ENCODE measurements at places on chromosomes 6 and 20.

DNA sequence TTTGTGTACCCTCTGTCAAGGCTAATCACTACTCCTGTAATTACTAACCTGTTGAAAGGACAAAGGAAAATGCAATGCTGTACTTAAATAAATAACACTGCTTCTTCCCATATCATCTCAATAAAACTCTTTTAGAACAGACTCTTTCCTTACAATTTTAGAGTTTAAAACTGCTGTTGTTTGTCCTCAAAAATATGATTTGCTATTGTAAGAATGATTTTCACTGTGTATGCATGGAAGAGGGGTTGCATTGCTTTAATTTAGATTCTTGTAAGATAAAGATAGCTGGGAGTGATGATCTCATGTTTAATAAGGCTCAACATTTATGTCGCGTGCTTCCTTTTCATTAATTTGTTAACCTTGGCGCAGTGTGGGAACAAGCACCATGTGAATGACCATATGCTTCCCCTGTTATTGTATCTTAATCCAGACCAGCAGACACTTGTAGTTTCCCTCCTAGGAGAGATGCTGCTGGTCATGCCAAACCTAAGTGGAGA is 89.8 kb upstream of the ATXN1 start:
- DNase-seq: no peak

GRCh38 chr6:163916315-163917081 is 502.0 kb downstream of the QKI start:
- peak; percentile 72 for DNase-seq

DNA sequence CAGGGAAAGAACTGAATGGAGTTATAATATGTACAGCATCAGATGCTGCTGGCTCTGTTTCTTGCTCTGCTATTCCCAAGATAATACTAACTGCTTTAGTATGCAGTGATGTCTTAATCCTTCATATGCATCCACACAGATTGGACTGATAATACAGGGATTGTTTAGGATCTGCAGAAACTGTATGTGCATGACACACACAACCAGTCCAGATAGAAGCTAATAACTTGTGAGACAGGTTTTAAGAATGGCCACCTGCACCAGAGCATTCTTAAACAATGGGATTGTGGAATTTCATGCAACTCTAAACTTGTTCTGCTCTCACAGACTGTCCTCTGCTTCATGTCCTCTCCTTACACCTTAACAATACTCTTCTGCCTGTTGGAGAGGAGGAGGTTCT is 90.9 kb downstream of the SPTLC3 start:
- DNase-seq: no peak

GRCh38 chr6:11722220-11722619 is 56.4 kb downstream of the ADTRP start:
- no peak for DNase-seq

DNA sequence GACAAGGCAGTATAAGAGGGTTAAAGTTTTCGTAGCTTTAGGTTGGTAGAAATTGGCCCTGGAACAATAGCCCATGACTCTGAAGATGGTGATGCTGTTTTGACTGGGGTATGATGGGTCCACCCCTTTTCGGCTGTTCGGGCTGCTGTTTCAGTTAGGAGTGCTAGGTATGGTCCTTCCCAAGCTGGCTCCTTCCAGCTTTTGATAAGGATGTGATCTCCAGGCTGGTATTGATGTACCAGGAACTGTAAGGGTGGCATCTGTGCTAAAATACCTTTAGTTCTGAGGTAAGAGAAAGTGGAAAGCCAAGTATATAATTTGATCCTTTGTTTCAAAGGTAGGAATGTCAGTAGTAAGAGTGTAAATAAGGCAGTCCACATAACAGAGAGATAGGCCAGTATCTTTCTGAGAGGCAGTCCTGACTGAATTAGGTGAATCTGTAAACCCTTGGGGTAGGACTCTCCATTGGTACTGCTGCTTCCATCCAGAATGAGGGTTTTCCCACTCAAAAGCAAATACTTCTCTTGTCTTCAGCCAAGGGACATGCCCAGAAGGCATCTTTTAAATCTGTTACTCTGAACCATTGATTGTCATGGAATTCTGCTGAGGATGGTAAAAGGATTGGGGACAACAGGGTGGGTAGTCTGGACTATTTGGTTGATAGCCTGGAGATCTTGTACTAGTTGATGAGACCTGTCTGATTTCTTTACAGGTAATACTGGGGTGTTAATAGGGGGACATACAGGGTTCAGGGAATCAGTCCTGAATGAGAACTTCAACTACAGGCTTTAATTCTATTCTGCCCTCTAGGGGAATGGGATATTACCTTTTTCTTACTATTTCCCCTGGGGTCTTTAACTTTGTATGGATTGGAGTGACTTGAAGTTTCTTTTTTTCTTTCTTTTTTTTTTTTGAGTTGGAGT is 6.1 kb upstream of the ZNFX1 start:
- no peak for DNase-seq

DNA sequence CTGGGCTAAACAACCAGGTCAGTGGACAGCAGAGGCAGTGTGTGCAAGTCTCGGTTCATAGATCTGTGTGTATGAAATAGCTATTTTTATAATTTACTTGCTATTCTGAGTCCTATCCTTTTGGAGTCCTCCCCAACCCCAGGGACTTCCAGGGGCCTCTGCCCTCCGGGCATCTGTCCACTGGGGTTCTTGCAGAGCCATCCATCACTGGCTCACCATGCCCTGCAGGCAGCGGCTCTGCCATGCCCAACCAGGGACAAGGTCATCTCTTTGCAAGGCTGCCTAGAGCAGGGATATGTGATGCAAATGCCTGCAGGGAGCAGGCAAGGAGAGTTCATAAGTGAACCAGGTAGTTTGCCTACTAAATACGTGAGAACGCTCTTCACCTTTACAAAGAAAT is 10.5 kb upstream of the BEND3 start:
- no peak for DNase-seq

DNA sequence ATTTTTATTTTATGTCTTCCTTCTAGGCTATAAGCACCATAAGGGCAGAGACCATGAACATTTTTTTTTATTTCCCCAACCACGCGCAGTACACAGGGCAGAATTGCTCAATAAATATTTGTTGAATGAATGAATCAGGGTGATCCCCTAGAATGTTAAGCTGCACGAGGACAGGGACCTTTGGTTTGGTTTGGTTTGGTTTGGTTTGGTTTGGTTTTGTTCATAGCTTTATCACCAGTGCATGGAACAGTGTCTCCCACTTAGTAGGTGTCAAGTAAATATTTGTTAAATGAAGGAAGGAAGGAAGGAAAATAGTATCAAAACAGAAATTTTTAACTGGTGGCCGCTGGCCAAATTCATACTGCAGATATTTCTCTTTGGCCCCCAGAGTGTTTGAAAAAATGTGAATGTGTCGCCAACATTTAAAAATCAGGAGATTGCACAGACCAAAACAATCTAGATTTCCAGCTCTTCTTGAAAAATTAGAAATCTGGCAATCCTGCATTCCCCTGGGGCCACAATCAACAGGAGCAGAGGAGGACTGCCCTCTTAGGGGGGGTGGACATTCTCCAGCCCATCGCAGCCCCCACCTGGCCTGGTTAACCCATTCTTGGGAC is 205.3 kb downstream of the EYA2 start:
- DNase-seq: no peak

DNA sequence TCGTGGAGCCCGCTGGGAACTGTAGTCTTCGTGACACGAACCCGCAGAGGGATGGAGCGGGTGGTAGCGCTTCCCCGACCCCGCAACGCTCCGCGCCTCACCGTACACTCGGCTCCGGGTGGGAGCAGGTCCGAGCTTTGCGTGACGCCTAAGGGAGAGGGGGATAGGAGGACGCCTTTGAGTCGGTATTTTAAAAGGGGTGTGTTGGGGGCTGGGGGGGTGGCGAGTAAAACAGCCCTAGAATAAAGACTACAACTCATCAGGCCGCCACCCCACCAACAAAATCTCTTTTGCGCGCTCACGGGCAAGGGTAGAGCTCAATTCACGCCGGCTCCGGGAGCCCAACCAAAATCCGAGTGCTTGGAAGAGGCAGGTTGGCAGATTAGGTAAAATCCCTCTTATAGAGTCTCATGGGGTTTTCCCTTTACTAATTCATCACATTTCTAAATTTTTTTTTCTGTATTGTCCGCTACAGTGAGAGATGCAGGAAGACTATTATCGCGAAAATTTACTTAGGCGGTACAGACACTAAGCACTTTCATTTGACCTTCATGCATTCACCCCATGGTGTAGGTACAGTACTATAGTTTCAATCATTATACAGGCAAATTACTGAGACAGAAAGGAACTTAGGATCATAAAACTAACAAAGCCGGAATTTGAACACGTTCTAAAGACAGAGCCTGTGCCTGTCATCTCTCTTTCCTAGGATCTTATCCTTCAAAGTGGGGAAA is 706 bp upstream of the SNX14 start:
- DNase-seq: no peak

GRCh38 chr20:62143957-62144825 is 622 bp downstream of the SS18L1 start:
- DNase-seq: peak; percentile 14

DNA sequence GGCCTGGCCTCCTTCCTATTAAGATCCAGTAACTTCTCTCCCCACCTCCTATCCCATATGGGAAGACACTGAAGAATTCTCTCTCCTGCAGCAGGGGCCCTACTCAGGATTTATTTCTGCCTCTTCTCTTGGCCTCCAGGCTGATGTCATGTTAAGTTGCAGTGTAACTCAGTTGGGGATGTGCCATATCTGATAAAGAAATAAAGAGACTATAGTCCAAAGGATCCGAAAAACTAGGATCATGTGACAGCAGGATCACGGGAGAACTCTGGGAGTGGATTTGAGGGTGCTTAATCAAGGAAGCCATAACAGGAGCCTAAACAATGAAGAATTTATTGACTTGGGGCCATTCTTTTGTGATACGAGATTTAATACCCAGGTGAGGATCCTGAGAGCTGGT is 38.5 kb upstream of the TGM6 start:
- DNase-seq: no peak

GRCh38 chr20:36298061-36298460 is 8.1 kb upstream of the DLGAP4 start:
- no peak for DNase-seq

DNA sequence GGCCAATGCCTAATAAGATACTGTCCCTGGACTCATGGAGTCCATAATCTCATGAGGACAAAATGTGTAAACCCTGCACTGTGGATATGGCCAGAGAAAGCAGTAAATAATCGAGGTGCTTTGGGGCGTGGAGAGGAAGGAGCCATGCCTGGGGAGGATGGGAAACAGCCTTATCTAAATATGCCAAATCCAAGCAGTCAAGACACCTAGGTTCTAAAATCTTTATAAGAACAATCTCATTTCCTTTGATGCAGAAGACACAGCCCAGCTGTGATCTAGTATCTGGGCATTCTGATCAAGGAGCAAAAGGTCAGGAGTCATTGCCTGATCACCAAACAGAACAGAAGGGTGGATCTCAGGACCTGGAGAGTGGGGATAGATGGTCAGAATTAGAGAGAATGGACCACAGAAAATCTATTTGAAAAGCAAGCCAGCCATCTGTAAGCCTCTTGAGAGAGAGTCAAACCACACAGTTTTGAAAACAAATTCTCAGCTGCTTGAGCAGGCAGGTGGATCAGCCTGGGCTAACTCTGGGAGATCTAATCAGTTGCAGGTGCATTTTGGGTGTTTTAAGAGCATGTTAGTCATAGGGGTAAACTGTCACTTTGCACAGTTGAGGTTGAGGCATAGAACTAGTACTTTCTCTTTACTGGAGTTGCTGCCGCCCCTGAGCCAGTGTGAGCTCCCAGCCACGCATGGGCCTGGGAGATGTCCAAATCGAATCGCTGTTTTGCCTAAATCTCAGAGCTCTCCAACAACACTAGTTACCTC is 130.8 kb upstream of the TNFAIP3 start:
- no peak for DNase-seq

GRCh38 chr20:38714308-38714707 is 10.0 kb upstream of the SLC32A1 start:
- no peak for DNase-seq

DNA sequence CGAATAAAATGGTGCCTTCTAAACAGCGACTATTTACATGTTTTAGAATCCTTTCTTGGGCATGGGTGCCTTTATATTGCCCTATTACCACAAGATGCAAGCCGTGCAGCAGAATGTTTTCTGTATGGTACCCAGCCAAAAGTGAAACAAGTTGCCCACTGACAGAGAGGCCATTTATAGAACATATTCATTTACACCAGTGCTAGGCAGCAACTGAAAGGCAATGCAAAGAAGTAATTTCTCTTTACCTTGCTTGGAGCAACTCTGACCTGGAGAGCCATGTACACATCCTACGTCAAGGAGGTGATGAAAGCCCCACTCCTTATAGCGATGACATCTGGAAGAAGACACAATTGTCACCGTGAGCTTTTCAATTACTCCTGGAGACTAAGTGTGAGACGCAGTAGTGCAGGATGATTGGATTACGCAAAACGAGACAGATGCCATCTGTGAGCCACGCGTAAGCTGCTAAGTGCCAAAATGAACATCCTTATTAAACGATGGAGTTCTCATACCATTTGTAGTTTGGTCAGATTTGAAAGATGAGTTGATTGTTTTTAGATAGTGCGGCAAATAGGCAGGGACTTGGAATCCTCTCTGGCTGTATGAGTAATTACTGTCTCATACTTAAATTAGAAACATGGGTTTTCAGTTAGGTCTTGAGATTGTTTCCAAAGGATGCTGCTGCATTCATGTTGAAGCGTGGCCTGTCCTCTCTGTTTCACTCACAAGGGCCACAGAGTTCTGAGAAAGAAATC is at the start of gene TMEM244:
TMEM244 (minus strand) TSS at position 408 of the 758 bp plus-strand sequence; CDS start at position 281, 127 bp downstream.
- no peak for DNase-seq

GRCh38 chr6:84151669-84152068 is 75.8 kb downstream of the CEP162 start:
- no peak for DNase-seq

GRCh38 chr6:41406728-41407489 is 71.5 kb downstream of the NCR2 start:
- DNase-seq: no peak

DNA sequence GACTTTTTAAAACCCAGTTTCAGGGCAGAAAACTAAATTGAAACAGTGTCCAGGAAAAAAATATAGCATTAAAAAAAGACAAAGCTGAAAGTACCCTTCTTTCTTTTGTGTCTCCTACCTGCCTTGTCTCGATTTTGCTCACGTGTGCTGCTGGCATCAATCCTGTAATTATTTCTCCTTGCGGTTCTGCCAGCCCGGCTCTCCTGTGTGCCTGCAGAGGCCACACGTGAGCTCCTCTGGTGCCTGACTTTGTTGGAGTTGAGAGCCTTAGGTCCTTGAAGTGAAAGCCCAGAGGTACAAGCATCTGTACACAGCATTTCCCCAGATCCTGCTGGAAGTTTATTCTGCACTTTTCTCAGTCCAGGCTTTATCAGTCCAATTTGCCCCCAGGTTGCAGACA is 36.5 kb downstream of the GHRH start:
- no peak for DNase-seq

GRCh38 chr6:116145803-116146675 is 20.1 kb upstream of the COL10A1 start:
- DNase-seq: no peak

Measured in NCI-H1930 (cell line).